ENCODE measurements at places on chromosomes 11 and 22.

DNA sequence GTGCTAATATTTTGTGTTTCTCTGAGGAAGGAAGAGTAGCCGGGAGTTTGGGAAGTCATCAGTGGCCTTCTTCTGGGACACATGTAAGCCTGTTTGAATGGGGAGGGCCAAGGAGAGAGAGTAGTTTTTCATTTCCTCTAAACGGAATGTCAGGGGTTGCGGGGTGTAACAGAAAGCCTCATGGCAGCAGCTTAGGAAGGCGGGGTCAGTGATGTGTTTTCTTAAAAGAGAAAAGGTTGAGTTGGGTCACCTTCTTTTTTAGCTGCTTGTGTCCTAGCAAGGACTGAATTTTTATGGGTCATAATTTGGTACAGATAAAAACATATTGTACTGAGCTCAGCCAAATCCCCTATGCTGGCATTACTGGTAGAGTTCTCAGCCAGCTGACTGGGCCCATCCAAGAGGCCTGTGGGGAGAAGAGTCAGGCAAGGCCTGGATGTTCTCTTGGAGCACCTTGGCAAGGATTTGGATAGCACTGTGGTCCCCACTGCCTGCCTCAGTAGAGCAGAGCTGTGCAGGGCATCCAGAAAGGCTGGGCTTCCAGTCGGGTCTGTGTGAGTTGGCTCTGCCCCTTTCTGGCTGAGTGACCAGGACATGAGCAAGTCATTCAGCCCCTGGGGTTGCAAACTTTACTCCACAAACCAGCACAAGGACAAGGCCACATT, 29.4 kb upstream of the NAV2 start:
- DNase-seq = no peak

DNA sequence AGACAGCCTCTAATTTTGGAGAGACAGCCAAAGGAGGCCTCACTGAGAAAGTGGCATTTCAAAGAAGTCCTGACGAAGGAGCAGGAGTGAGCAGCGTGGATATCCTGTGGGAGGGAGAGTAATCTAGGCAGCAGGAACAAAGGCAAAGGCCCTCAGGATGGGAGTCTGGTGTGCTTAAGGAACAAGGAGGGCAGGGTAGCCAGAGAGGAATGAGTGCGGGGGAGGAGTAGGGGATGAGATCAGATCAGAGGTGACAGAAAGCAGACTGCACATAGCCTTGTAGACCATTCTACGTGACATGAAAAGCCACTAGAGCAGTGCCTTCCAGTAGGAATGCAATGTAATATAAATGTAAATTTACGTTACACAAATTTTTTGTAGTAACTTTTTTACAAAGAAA, 5.6 kb downstream of the SLC36A4 start:
- DNase-seq = no peak

DNA sequence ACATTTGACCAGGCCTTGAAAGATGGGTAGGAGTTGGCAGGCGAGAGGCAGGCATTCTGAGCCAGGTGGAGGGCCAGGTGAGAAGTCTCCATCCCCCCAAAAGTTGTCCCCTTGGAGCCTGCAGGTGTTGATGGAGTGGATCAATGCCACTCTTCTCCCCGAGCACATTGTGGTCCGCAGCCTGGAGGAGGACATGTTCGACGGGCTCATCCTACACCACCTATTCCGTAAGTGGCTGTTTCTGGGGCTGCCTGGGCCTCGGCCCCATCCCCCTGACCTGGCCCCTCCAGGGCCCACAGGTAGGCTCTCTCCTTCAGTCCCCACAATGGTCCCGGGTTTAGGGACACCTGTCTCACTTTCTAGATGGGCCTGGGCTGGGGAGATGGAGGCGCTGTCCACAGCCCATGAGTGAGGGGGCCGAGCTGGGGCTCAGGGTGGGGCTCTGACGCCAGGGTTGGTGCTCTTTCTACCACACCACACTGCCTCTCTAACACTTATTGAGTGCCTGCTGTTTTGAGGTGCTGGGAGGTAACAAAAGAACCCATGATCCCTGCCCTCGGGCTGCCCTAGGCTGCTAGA, 7.0 kb downstream of the PARVG start:
- DNase-seq = no peak

GRCh38 chr11:60422609-60423008, 6.8 kb upstream of the MS4A5 start:
- no peak for DNase-seq

- no peak for DNase-seq
Observed at GRCh38 chr11:24617856-24618255, 121.0 kb downstream of the LUZP2 start.

GRCh38 chr22:30832407-30832987, 136.1 kb downstream of the MORC2 start:
- no peak for DNase-seq

GRCh38 chr22:25368271-25368670, 148.8 kb downstream of the CRYBB2 start:
- no peak for DNase-seq

- peak; percentile 74 for DNase-seq
Observed at GRCh38 chr11:72676861-72677341, 2.7 kb upstream of the PDE2A start.

GRCh38 chr11:36195496-36196354, 93.5 kb downstream of the COMMD9 start:
- DNase-seq = no peak

DNA sequence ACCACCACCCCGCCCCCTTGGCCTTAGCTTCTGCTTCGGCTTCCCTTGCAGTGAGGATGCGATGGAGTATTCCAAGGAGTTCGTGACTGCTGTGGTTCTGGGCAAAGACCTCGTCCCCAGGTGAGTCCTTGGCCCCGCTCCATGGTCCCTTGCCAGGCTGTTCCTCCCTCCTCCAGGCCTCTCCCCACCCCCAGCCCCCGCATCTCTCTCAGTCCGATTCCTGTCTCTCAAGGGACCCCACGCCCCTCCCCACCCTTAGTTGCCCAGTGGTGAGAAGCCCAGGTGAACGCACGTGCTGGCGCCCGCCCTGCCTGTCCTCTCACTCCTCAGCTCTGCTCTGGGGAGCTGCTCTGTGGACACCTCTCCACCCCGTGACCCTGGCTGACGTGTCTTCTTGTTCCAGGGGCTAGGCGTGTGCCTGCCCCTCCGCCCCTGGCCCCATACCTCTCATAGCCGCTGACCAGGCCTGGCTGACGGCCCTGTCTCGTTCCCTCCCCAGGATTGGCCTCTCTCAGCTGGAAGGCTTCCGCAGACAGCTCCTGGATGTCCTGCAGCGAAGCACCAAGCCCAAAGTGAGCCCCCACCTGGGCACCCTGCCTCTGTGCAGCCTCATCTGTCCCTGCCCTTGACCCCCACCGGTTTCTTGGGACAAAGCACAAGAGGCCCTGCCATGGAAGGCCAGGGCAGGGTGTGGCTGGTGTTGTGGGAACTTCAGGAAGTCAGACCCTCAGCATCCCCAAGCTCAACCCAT, 14.6 kb upstream of the MYRF start:
- DNase-seq = no peak

- no peak for DNase-seq
Observed at GRCh38 chr11:69180226-69180625, 24.5 kb downstream of the SMIM38 start.

DNA sequence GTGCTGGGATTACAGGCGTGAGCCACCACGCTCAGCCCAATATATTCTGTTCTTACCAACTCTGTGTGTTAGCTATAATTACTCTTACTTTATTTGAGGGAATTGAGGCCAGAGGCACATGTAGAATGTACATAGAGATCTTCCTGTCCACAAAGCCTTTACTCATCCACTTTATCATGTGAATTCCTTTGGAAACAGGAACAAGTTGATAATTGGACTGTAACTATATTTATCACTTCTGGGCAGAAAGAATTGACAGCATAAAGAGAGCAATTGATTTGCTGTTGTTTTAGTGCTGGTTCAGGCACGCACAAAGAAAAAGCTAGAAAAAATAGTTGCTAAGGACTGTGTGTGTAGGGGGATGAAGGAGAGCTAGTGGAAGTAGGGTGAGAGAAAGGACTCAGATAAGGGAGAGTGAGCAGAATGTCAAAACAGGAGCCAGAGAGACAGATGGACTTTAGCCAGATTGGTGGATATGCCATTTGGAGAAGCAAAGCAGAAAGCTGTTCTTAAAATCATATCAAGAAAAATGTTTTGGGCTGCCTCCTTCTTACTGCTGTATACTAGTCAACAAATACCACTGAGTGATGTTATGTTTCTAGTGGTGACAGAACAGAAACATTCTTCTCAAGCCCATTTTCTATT, 929.8 kb upstream of the CNTN5 start:
- DNase-seq = no peak

DNA sequence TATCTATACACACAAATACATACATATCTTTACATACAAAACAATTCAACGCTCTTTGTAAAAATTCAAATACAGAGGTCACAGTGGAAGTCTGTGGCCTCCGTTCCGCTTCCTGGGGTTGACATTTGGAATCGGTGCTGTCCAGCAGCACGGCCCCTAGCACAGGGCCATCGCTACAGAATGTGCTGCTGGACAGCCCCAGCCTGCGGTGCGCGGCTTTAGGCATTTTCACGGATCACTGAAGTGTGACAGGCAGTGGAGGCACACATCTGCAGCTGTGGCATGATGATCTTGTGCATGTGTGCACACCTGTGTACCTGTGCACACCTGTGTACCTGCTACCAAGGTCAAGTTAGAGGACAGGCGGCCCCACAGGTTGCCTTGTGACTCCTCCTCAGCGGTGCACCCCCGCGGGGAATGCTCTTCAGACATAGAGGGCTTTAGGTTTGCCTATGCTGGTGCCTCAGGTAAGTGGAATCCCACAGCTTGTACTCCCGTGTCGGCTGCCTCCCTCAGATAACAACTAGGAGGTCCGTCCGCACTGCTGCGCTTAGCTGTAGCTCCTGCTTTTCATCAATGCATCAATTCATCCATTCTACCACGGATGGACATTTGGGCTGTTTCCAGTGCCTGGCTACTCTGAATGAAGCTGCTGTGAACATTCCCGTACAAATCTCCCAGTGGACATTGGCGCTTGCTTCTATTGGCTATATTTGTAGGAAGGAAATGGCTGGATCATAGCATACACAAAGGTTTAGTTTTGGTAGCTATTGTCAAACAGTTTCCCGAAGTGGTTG, 29.9 kb downstream of the GAL start:
- DNase-seq = no peak

DNA sequence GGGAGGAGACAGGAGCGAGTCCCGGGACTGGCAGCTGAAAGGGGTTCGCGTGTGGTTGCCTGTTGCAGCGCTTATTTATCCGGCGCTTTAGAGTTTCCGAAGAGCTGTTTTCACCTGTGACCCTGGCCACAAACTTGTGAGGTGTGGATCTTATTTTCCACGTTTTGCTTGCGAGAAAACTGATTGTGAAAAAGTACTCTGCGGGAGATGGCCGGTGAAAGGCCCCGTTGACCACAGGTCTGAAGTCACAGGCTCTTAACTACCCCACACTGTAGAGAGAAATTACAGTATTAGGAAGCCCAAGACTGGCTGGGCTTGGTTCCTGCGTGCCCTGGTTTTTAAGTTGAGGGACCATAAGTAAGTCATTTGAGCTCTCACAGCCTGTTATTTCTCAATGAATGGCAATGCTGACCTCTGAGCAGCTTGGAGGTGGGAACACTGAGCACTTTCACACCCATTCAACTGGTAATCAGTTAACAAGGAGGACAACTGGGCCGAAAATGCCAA, 379 bp upstream of the RAB38 start:
- no peak for DNase-seq

DNA sequence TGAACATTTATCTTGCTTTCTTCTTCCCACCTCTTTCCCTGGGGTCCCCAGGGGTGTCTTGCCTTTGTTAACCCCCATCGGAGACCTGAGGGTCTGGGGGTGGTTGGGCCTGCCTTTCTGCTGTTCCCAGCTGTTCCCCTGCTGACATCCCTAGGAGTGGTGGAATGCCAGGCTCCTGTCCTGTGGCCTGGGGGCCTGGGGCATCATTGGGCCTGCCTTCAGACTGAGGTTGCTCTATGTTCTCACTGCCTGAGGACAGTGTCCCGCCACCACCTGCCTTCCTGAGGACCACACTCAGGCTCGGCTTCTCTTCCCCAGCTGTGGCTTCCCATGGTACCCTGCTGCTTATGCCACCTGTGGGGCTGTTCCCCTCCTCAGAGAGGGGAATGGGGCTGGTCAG, 1.1 kb upstream of the IL18BP start:
- DNase-seq = no peak

- no peak for DNase-seq
Observed at GRCh38 chr11:120254788-120255518, 15.0 kb downstream of the POU2F3 start.

- no peak for DNase-seq
Observed at GRCh38 chr22:29477723-29478318, 2.2 kb upstream of the NEFH start.

- no peak for DNase-seq
Observed at GRCh38 chr22:16387088-16387487, 205.5 kb downstream of the CCT8L2 start.

DNA sequence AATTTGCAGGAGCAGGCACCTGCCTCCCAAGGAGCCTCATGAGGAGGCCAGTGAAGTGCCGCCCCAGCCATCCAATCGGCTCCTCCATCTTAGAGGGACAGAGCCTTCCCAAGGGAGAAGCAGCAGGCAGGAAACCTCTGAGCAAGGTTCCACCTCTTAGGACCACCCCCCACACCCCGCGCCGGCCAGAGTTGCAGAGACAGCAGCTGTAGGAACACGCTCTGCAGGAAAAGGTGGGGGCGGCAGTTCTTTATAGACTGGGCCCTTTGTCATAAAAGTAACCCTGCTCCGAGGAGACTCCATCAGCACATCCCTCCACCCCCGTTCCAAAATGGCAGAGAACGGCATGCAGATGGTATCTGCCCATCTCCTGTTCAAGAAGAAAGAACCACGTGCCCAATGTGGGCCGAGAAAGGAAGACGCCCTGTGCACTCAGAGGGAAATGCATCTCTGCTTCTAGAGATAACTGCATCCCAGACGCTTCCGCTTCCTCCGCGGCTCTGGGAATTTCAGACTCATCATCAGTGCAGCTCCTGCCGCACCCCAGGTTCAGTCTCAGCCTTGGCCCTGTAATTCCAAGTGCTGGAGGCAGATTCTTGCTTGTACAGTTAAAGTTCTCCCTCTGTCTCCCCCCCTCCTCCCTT, 98.5 kb downstream of the SPATA19 start:
- DNase-seq = no peak

- DNase-seq = no peak
Observed at GRCh38 chr11:94169516-94169915, 40.9 kb downstream of the PANX1 start.

- no peak for DNase-seq
Observed at GRCh38 chr11:110425751-110426545, 3.8 kb upstream of the FDX1 start.

All from activated T-cell treated with anti-CD3 and anti-CD28 coated beads, Interleukin-2, amount 50 U/mL, for 72 hours (primary cell).